ENCODE measurements at places on chromosomes 3 and 15. TPM values are rescaled to one million over a fixed set of nuclear protein-coding genes. Genes with fewer than 3 reads are reported as not detected.
A peak's percentile ranks its signal among the peaks of the same experiment; 100 is the strongest.

The SLC28A2 gene
- not detected for total RNA-seq

The DLL4 gene
- total RNA-seq, result 5.9 TPM

DNA sequence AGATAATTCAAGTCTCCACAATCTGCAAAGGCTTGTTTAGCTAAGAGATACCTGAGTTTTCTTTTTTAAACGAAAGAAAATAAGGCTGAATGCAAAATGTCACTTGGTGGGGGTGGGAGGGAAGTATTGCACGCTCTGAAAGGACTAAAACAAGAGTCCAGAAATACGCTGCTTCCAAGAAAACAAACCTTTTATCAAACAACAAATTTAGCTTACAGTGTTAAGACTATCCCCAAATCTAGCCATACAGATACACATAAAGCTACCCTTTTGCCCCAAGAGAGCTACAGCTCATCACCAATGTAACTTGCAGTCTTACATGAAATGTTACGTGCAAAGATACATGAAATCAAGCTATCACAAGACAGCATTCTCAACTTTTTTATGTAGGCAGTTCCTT is 522.5 kb downstream of the FOXP1 start:
- DNase-seq, result no peak

DNA sequence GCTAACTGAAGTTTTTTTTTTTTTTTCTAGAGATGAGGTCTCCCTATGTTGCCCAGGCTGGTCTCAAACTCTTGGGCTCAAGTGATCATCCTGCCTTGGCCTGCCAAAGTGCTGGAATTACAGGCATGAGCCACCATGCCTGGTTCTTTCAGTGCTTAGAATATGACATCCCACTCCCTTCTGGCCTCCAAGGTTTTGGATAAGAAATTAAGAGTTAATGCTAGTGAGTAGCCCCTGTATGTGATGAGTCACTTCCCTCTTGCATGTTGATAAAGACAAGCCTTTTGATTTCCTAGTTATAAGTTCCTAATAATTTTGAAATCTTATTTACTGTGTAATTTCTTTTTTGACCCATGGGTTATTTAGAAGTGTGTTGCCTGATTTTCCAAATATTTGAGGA is 35.7 kb upstream of the DNAJC19 start:
- DNase-seq, result no peak

The SLC9A9 gene
- total RNA-seq, result 14.9 TPM

The RETNLB gene
- total RNA-seq, result not detected

The ETV5 gene
- 35.1 TPM for total RNA-seq

DNA sequence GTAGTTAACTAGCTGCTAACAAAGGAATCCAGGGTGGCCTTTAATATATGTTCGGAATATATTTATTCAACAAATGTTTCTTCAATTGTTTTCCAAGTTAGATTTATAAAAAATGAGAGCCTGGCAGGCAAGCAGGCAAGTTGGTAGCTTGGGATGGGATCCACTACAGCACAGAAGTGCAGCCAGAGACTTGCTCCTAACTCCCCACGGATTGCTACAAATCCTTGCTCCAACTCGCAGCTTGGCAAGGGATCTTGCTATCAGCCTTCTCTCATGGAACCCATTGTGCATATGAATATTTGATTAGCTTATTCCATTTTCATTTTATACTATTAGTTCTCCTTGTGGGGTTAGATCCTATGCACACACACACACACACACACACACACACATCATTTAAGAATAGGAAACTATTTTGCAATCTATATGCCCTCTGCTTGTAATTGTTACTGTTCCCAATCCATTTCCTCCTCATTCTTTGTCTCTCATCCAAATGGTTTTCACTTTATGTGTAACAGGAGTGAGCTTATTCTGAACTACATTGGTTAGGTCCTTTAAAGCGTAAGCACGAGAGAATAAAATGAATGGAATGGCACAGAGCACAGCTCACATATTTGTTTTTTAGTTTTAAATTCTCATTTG is 505.6 kb downstream of the LPP start:
- DNase-seq, result peak; percentile 16

GRCh38 chr3:119322835-119323722 is 28.9 kb downstream of the ARHGAP31 start:
- DNase-seq, result peak; percentile 93

GRCh38 chr15:86115145-86115801 is 35.6 kb downstream of the AGBL1 start:
- no peak for DNase-seq

The AP3S2 gene
- total RNA-seq, result 40.6 TPM

DNA sequence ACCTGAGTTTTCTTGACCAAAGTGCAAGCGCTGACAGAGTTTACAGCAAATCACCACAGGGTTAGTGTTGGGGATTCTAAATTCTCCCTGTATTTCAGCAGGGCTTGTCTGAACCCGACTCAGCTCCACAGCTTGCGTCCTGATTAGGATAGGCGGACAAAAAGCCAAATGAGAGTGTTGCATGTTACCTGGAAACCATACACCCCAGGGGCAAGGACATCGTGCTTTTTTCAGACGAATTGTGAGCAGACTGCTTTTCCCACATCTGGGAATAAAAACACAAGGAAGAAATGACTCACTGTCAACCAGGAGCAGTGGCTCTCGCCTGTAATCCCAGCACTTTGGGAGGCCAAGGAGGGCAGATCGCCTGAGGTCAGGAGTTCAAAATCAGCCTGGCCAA is 3.0 kb downstream of the DZIP1L start:
- DNase-seq, result no peak

All from right cardiac atrium (tissue), 5 donors.